ENCODE measurements at places on chromosomes 13 and 19.

GRCh38 chr19:40862785-40863184 is 12.5 kb upstream of the CYP2A6 start:
- peak; percentile 3 for DNase-seq

- no peak for DNase-seq
Measured at GRCh38 chr19:38047049-38047438, 140.0 kb downstream of the SIPA1L3 start.

GRCh38 chr13:35923347-35923746 is 207.8 kb downstream of the DCLK1 start:
- DNase-seq, result no peak

DNA sequence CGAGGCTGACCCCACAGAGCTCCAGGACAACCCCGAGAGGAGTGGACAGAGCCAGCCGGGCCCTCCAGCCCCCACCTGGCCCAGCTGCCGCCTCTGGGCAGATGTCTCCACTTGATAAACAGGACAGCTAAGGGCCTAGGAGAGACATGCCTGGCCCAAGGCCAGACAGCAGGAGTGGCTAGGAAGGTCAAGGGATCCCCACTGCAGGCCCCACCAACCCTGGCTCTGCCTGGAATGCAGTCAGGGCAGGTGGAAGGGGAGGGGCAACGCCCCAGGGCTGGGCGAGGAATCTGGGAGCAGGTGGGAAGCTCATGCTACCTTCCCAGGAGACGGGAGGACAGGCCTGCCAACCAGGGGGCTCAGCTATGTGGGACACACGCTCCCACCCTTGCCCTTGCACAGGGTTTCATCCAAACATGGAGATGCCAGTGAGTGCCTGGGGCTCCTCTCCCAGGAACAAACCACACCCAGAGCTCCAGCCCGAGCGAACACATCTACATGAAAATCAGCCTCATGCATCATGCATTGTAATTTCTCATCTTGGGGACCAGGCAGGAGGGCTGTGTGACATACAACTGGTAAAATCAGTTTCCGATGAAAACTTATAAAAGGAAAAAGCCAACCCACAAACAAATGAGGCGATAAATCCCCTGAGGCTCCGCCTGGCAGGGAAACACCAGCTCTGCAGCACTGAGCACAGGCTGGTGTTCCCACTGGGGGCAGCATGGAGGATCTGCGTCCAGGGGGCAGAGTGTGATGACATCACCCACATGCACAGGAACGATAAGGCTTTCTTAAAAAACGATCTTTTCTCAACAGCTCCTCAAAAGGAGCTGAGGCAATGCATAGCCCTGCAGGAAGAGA is 25.0 kb downstream of the SH3GL1 start:
- no peak for DNase-seq

- DNase-seq, result no peak
Measured at GRCh38 chr13:99860745-99861144, 110.8 kb downstream of the ZIC5 start.

DNA sequence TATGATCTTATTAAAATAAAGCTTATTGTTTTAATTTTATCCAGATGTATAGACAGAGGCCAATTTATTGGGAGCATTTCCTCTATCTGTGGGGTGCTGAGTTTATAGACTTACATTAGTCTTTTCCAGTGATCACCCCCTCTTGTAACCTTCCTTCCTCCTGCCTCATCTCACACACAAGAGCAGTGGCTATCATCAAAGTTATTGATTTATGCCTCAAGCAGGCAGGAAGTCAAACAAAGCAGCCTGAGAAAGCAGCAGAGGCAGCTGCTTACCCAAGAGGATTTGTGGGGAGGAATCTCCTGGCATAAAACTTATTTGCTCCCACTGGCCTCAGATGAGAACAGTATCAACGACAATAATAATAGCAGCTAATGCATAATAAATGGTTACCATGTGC is 26.3 kb upstream of the DCLK1 start:
- no peak for DNase-seq

DNA sequence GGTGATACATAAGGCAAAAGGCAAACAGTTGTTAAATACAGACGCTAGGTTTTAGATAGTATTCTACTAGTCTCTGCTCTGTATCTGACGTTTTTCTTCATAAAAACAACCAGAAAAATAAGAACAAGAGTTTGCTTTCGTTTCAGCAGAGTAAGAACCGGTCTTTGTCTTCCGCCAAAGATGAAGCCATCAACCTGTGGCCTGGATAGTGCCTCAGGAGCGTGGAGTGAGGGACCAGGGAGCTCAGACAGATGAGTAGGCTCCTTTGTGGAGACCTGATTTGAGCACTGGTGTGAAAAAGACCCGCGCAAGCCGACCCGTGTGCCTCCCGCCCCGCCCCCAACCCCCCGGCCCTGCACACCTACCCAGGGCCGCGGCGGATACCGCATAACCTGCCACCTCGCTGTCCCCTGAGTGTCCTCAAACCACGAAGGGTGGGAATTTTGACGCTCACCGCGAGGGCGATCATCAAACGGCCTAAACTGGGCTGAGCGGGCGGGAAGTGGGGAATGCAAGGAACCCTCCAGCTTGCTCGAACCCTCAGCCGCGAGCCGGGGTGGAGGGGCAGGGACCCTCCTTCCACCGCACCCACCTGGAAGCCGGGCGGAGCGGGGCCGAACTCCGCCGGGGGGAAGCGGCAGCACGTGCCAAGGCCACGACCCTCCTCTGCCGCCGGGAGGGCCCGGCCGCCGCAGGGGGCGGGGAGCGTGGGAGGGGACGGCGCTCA is 866 bp upstream of the LMO7 start:
- DNase-seq, result no peak

GRCh38 chr13:84439108-84439507 is 556.8 kb upstream of the SLITRK1 start:
- no peak for DNase-seq

DNA sequence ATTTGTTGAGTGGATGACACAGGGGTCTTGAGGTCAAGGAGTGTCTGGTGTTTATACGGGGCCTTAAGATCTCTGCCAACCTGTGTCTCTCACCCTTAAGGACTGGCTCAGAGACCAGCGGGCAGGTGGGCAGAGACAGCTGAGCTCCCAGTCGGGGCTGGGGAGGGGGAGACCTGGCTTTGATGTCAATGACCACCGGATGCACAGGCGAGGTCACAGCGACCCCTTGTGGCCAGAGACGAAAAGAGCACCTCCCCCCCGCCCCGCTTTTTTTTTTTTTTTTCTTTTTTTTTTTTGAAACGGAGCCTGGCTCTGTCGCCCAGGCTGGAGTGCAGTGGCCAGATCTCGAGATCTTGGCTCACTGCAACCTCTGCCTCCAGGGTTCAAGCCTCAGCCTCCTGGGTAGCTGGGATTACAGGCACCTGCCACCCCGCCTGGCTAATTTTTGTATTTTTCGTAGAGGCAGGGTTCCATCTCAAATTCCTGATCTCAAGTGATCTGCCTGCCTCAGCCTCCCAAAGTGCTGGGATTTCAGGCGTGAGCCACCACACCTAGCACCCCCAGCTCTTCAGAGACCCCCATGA is 12.1 kb upstream of the KLK14 start:
- DNase-seq, result no peak
